Ascending aorta (tissue), 2 donors: ENCODE measurements at places on chromosomes 2 and 18.

GRCh38 chr2:227728035-227728434, at the start of gene SCYGR7:
Gene SCYGR7 (plus strand): TSS chr2:227728335. CDS start chr2:227728335, 0 bp downstream.
- DNase-seq: no peak

DNA sequence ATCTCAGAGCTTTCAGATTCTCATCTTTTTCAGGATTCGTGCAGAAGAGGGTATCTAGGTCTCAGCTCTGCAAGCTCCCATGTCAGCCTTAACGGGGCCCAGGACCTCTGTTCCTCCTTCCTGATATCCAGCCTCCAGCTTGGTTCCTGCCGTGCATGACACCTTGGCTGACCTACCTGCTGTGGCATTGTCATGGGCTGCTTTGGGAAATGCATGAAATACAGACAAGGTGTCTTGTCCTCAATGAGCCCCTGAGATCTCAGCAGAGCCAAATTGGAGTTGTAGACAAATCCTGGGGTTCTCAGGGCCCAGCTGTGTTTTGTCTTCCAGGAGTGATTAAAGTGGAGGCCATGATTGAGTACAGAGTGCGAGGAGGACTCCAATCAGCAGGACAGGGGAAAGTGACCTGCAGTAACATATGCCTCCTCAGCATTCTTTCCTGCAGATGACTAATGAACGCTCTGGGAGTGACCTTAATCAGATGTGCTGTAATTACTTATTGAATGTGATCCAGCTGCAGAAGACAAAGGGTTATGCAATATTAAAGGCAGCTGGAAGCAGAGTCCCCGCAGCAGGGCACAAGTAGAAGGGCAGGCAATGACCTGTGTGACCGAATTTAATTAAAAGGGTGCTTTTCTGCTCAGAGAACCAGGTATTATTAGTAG, 141.1 kb downstream of the CCBE1 start:
- DNase-seq: no peak

GRCh38 chr18:75762758-75763157, 335.3 kb upstream of the SMIM21 start:
- no peak for DNase-seq

DNA sequence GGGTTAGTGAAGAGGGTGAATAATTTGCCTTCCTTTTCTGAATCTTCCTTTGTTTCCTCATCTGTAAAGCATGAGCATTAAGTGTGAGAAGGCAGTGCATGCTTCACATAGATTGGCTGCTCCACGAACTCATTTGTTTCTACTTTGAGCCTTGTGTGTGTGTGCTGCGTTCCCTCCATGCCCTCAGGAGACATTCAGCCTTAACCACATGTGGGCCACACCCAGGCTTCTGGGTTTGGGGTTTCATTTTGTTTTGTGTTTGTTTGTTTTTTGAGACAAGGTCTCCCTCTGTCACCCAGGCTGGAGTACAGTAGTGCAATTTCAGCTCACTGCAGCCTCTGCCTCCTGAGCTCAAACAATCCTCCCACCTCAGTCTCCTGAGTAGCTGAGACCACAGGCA, 843.3 kb downstream of the GALR1 start:
- DNase-seq: no peak

DNA sequence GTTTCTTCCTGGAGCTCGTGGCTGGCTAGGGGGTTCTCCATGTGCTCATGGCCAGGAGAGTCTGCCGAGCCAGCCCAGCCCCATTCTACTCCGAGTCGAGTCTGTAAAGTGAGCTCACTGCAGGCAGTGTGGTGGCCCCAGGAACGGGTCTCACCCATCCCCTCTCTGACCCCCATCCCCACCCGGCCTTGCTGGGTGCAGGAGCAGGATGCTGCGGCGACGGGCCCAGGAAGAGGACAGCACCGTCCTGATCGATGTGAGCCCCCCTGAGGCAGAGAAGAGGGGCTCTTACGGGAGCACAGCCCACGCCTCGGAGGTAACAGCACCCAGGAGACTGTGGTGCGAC, 1.4 kb downstream of the ANO7 start:
- DNase-seq: no peak

GRCh38 chr2:27829791-27830190, 58.3 kb downstream of the MRPL33 start:
- no peak for DNase-seq

DNA sequence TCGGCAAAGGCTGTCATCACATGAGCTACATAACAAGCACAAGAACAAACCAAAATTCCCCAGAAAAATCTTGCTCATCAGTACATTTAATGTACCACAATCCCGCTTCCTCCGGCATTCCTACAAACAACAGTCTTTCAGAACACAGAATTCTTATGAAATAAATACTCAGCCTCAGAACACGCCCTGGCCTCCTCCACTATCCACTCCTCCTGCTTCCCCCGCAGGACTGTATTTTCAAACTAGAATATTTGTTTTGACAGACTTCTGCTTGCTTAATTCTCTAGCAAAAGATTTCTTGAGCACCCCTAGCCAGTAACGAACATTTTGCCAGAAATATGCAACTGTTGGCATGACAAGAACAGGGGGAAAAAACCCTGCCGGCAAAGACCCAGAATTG, 131.2 kb downstream of the THADA start:
- DNase-seq: no peak

- peak; percentile 97 for DNase-seq
These were observed at the start of gene ARPC2 for GRCh38 chr2:218216674-218217359. Gene ARPC2 (plus strand): TSS chr2:218217189. CDS start chr2:218217471, 282 bp downstream.

DNA sequence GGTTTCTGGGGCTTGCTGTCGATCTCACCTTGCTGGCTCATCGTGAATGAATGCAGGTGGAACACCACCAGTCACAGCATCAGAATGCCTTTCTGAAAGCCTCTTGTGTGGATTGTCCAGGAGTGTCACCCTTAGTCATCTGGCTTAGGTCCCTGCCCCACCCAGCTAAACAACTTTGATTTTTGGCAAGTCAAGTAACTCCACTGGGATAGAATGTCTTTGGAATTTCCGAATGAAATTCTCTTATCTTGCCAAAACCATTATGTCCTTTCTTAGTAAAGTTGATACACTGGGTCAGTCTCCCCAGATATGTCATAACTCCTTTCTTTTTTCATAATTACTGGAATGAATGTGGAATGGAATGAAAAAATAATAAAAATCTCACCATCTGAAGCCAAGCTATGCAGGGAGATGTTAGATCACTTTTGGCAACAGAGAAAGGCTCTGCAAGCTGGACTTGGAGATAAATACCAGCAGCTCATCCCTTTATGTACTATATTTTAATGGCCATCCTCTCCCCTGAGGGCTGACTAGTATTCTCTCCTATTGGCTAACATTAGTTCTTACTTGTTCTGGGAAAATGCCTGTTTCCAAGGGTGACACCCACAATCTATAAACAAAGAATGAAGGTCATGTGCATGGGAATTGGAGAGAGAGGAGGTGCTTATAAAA, 35.4 kb downstream of the INSIG2 start:
- DNase-seq: peak; percentile 68

GRCh38 chr2:151891566-151892194, 63.5 kb upstream of the ARL5A start:
- DNase-seq: no peak

- DNase-seq: no peak
These were observed 585.9 kb downstream of the ZEB2 start for GRCh38 chr2:143933946-143934569.

GRCh38 chr2:59339121-59339836, 1098.2 kb upstream of the FANCL start:
- no peak for DNase-seq

- DNase-seq: no peak
These were observed 50.5 kb upstream of the ALPP start for GRCh38 chr2:232328032-232328422.

DNA sequence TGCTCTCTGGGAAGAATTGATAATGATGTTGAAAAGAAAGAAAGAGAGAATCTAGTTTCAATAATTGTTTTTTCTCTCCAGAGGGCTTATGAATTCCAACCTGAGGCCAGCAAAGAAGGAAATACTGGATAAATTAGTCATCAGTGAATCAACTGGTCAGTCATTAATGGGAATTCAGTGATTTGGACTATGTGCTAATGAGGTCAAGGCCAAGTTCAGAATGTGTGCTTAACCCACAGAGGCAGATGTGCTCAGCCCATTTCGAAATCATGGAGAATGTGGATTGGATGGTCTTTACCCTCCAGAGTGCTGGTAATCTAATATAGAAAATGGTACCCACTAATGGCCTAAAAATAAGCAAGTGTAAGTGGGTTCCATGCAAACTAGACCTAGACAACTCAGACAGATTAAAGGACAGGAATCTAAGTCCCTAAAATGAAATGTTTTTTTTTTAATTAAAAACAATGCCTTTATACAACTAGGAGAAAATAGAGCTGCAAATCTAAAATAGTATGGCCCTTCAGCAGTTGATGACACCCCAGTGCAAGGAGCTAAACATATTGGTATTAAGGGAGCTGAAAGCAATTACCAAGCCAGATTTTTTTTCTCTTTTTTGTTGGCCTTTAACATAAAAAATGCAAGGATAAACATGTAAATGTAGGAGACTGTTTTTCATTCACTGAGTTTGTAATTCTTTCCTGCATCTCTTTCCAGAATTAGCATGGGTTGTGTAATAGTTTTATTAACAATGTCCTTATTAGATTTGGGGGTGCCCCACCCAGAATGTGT, 296.9 kb downstream of the SATB2 start:
- DNase-seq: no peak

DNA sequence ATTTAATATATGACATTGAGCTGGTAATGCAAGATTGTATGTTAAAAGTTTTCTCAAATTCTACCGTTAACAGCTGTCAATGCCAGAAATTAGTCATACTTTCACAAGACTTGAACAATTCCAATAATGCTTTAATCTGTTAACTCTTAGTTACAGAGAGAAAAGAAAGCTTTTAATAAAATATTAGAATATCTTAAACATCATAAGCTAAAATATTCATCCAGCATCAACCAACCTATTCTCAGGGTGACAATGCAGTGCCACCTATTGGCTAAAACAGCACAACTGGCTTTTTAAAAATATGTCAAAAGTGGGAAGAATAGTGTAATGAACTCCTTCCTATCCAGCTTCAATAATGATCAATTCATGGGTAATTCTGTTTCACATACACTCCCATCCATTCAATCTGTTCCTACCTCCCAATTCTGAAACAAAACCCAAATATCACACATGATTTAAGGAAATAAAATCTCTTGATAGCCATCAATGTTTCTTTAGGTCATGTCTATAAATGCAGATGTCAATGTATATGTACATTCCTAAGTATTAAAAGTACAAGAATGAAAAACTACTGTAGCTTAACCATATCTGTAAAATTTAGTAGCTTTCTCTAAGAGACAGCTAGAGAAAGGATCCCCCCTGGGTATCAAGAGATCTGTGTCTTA, 79.8 kb upstream of the CCDC141 start:
- DNase-seq: no peak

GRCh38 chr2:72937356-72937669, 20.0 kb downstream of the EMX1 start:
- DNase-seq: no peak

DNA sequence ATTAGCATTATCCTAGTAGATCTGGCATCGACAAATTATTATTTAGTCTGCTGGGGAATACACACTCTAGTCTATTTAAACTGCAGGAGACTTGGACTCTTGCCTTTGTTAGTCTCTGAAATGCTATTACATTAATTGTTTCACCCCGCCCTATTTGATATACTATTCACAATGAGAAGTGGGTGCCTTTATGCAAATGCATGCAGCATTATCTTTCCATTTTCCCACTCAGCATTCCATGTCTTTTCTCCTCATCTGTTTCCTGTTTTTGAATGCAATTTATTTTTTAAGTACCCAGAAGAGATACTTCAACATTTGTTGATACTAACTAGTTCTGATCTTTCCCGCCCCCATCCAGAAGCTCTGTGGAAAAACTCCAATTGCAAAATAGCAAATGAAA, 395.3 kb upstream of the NXPH2 start:
- no peak for DNase-seq

GRCh38 chr2:176702131-176702530, 432.9 kb downstream of the MTX2 start:
- no peak for DNase-seq

- no peak for DNase-seq
These were observed 897.0 kb downstream of the CPS1 start for GRCh38 chr2:211453311-211453887.

- DNase-seq: no peak
These were observed 4.9 kb downstream of the ZAP70 start for GRCh38 chr2:97718051-97718882.

GRCh38 chr18:78673516-78674321, 305.9 kb upstream of the SALL3 start:
- DNase-seq: no peak

DNA sequence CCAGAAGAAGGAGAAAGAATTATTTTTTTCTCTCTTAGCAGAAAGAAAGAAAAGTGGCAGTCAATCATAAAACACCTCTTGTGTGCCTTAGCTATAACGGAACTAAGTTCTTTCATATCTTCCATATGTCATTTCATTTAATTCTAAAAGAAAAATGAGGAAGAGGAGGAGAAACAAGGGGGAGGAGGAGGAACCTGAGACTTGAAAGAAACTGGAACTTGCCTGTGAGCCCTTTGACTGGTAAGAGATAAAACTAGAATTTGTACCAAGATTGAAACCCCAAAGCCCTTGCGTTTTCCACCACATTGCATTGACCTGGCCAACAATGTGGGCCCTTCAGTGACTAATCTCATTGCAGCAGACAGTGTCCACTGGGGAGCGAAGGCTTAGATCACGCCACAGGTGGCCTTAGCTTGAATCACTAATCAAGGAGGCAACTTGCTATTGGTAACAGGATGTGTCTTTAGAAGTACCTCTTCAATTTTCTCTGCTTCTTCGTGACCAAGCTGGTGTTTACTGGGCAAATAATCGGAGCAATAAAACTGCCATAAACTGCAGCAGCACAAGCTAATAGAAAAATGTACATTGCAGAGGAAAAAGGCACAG, 307.9 kb downstream of the CLIP4 start:
- no peak for DNase-seq

- no peak for DNase-seq
These were observed 19.6 kb upstream of the YPEL5 start for GRCh38 chr2:30127016-30127893.

DNA sequence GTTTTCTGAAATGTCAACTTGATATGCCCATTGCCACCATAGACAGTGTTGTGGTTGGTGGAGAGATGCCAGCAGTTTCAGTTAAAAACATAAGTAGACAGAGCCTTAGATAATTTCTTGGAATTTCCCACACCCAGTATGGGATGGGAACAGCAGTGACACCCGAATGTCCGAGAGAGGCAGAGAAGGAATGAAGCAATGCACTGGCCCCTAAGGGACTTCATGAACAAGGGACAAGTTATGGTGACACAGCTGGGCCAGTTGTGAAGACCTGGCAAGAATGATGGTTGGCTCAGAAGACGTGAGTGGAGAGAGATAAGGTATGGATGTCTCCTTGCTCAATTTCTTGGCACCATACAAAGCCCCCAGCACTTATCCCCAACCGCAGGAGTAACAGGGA, 165.2 kb upstream of the APCDD1 start:
- no peak for DNase-seq

GRCh38 chr2:189124175-189124574, 55.4 kb downstream of the COL5A2 start:
- DNase-seq: no peak

DNA sequence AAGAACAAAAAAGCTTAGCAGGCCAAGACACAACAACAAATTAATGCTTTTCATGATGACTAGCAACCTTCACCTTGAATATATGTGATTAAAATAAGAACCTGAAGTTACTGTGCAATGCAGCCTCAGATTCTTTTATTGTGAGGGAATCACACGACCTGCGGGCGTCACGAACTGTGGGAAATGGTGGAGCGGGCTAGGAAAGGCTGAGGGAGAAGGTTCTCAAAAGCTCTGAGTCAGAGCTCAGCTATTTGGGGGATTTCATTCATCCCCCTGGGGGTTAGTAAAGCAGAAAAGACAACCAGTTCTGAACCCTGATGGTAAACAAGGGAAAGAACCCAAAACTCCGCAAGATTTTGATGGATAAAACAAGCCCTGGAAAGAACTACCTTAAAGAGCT, 89.3 kb upstream of the NCKAP5 start:
- DNase-seq: no peak

GRCh38 chr2:116491292-116491691, 1323.2 kb upstream of the DDX18 start:
- DNase-seq: no peak
